ENCODE measurements at places on chromosomes 4 and X.

GRCh38 chr4:83489711-83490326 lies 4.9 kb upstream of the ABRAXAS1 start:
- DNase-seq, result no peak

- no peak for DNase-seq
Measured at GRCh38 chrX:13334491-13334890, 14.6 kb upstream of the ATXN3L start.

- DNase-seq, result no peak
Measured at GRCh38 chr4:100414016-100414790, 103.6 kb downstream of the EMCN start.

GRCh38 chrX:154018518-154019060 lies 1.1 kb downstream of the IRAK1 start:
- no peak for DNase-seq

GRCh38 chr4:84870398-84871163 lies 95.9 kb downstream of the WDFY3 start:
- DNase-seq, result no peak

- DNase-seq, result no peak
Measured at GRCh38 chr4:48585401-48585800, 95.3 kb downstream of the ZAR1 start.

- DNase-seq, result no peak
Measured at GRCh38 chr4:6575503-6576240, 683 bp downstream of the MAN2B2 start.

DNA sequence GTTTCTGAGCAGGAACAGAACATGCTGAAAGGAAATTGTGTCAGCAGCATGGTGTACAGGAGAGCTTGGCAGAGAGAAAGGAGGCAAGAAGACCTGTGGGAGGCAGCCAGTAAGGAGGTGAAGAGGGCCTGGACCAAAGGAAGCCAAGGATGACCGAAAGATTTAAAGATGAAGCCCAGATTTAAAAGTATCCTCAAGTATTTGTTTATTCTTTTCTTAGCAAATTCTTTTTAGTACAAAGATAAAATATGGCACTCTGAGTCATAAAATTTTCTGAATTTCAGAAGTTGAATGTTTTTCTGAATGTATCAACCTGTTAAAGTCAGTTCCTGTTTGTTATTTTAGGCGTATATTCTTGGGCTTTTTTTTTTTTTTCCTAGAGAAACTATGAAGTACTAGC lies 3.5 kb downstream of the PKD2 start:
- DNase-seq, result no peak

- no peak for DNase-seq
Measured at GRCh38 chrX:131671735-131672134, 127.9 kb downstream of the OR13H1 start.

DNA sequence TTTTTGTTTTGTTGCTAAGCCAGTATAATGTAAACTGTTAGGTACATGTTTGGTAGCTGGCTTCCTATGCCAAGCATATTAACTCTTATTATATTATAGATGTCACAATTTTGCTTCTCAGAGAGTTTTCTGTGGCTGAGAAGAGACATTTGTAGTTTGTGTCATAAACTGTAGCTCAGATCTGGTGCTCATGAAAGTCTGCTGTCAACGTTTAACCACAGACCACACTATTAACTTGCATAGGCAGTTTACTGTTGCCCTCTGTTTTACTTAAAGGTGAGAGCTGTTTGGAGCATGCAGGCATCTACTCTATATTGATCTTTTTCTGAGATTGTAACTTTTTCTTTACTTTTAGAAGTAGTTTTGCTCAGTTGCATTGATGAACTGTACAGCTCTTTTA lies 166.8 kb downstream of the TLL1 start:
- no peak for DNase-seq

GRCh38 chr4:87088186-87088585 lies 132.2 kb downstream of the KLHL8 start:
- DNase-seq, result no peak

GRCh38 chr4:155818639-155819038 lies 47.4 kb downstream of the ASIC5 start:
- no peak for DNase-seq

GRCh38 chrX:23228950-23229448 lies 105.7 kb upstream of the PTCHD1 start:
- no peak for DNase-seq

DNA sequence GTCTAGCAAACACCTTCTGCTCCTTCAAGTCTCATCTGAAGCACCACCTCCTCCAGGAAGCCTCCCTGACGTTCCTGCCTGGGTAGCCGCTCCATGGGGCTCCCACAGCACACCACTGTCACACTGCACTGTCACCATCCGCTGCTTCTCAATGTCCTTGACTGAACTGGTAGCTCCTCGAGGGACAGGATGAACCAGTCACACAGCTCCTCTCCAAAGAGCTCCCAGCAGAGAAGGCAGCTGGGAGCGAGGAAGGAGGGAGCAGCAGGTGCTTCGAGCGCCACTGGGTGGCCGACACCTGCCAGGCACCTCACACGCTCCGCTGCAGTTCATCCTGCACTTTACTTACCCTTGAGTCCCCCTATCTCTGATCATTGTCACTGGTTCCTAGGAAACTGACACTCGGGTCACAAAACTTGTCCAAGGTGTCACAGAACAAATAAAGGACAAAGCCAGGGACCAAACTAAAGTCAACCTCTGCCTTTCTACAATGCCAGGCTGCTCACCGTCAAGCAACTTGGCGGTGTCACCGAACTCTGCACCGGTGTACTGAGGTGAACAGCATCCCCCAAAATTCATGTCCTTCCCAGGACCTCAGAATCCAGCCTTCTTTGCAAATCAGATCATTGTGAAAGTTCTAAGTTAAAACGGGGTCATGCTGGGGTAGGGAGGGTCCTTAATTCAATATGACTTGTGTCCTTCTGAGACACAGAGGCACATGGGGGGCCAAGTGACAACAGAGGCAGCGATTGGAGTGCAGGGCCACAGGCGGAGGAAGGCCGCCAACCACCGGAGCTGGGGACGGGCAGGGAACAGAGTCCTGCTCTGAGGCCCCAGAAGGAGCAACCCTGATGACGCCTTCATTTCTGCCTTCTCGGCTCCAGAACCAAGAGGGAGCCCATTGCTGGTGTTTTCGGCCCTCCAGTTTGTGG lies 5.5 kb upstream of the S100P start:
- DNase-seq, result no peak

DNA sequence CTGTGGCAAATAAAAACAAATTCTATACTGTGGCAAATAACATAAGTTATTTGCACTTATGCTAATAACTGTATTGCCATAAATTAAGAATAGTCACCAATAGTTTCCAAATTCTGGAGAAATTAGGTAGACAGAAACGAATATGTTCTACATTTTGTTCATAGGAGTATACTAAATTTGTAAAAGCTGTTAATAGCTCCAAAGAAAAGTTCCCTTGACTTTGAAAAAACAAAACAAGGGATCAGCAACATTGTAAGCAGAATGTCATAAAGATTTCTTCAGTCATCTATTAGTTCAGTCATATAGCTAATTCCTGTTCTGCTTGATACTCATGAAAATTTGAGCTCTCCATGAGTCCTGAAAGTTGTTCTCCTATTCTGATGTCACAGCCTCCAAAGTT lies 1472.8 kb downstream of the C4orf33 start:
- DNase-seq, result no peak

- DNase-seq, result no peak
Measured at GRCh38 chrX:24553011-24553410, 87.9 kb downstream of the PDK3 start.

DNA sequence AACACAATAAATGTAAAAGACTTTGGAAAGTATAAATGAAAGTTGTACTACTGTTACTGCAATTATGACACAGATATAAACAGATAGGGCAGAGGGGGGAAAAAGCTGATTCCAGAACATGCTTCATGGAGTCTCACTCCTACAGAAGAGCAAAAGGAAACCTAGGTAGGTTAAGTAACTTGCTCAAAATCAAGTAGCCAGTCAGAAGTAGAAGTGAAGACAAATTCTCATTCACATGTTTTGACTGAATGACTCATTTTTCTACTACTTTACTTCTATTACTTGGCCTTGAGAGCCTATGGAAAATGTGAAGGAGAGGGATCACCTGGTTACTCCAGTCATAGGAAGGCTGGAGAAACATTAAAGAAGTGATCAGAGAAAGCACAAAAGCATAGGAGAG lies 23.6 kb upstream of the RASGEF1B start:
- no peak for DNase-seq

DNA sequence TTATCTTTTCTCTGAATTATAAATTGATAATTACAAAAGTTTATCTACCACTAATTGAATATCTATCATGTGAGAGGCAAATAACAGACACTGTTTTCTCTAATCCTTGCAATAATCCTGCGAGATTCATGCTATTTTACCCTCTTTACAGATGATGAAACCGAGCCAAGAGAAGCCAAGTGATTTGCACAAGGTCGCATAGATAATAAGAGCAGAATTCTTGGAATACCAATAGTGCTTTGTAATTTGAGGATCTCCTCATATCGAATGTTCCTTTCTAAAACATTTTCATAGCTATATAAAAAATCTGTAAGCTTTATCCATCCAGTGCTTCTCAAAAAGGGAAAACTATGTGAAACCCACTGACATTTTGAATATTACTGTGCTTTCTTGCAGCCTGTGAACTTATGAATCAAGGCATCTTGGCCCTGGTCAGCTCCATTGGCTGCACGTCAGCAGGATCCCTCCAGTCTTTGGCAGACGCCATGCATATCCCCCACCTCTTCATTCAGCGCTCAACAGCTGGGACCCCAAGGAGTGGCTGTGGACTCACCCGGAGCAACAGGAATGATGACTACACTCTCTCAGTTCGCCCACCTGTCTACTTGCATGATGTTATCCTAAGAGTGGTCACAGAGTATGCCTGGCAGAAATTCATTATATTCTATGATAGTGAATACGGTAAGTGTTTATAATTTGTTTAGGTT lies 743.8 kb upstream of the ATOH1 start:
- DNase-seq, result no peak

- DNase-seq, result no peak
Measured at GRCh38 chr4:133151691-133152329, 2.7 kb downstream of the PCDH10 start.

- DNase-seq, result no peak
Measured at GRCh38 chrX:19761554-19762295, 125.7 kb downstream of the SH3KBP1 start.

DNA sequence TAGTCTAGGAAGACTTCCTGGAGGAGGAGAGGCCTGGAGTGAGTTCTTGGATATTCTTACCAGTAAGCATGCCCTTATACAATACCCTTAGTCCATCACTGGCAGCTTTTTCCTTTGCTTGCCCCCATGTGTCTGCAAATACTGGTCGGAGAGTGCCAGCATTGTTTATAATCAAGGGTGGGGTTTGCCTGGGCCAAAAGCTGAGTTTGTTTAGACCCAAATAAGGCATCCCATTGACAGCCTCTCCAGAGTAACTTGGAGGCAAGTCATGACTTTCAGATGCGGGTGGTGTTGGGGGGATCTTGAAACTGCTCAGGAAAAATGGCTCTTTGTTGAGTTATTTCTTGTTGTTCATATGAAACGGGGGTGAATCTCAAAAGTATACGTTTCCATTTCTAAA lies 258.4 kb upstream of the TAPT1 start:
- no peak for DNase-seq

DNA sequence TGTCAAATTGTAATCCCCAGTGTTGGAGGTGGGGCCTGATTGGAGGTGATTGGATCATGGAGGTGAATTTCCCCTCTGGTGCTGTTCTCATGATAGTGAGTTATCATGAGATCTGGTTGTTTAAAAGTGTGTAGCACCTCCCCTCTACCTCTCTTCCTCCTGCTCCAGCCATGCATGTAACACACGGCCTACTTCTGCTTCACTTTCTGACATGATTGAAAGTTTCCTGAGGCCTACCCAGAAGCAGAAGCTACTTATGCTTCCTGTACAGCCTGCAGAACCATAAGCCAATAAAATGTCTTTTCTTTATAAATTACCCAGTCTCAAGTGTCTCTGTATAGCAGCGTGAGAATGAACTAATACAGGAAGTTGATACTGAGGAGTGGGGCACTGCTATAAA lies 61.7 kb upstream of the DDX60 start:
- no peak for DNase-seq

- DNase-seq, result no peak
Measured at GRCh38 chr4:116122124-116122523, 963.3 kb downstream of the TRAM1L1 start.

- DNase-seq, result no peak
Measured at GRCh38 chrX:51598899-51599298, 19.8 kb downstream of the CENPVL3 start.

GRCh38 chr4:113383111-113383785 lies 333.8 kb downstream of the ANK2 start:
- DNase-seq, result peak; percentile 51

DNA sequence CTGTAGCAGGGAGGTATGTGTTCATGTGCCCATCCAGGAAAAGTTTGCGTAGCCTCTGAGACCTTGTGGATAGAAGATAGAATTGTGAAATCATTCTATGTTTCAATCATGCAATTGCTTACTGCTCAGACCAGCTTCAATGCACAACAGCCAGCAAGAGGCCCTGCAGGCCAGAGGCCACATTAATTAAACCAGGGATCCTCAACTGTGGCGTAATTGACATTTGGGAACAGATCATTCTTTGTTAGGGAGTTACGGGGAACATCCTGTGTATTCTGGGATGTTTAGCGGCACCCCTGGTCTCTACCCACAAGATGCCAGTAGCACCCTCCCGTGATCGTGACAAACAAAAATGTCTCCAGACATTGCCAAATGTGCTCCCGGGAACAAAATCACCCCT lies 86.5 kb upstream of the PRPS2 start:
- DNase-seq, result no peak

- DNase-seq, result no peak
Measured at GRCh38 chrX:150849996-150850720, 48.3 kb downstream of the CD99L2 start.

- DNase-seq, result no peak
Measured at GRCh38 chrX:71111141-71111843, at the start of gene IL2RG. IL2RG (minus strand) TSS chrX:71111577; CDS start chrX:71111539, 38 bp downstream.

DNA sequence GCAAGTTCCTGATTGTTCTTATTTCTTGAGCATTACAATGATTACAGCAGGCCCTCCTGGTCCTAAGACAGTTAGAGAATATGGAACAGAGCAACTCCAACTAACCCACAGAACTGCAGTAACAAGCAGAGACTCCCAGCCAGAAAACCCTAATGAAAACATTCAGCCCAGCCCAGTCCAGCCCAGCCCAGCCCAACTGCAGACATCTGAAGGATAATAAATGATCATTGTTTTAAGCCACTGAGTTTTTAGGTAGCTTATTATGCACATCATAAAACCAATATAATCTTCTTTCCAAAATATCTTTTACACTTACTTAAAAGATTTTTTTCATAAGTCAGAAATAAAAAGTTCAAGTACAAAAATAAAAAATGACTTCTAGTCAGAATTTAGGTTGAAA lies 51.3 kb downstream of the SPOCK3 start:
- no peak for DNase-seq

GRCh38 chrX:3651277-3651676 lies 62.2 kb downstream of the PRKX start:
- DNase-seq, result peak; percentile 16

Measured in SK-N-MC (cell line).